ENCODE measurements at places on chromosomes 7 and 10.

- DNase-seq, result no peak
These were observed 3.7 kb upstream of the COL13A1 start for GRCh38 chr10:69797959-69798358.

- DNase-seq, result no peak
These were observed 39.3 kb downstream of the CYP26A1 start for GRCh38 chr10:93113042-93113441.

GRCh38 chr7:45098983-45099839, 10.4 kb upstream of the NACAD start:
- DNase-seq, result no peak

- peak; percentile 72 for DNase-seq
These were observed at the start of gene UBE3C for GRCh38 chr7:157138424-157139110. Gene UBE3C, plus strand, starts transcription at chr7:157138926. Its CDS starts 347 bp downstream, at chr7:157139273.

- no peak for DNase-seq
These were observed 6.1 kb upstream of the TNS3 start for GRCh38 chr7:47587976-47588375.

DNA sequence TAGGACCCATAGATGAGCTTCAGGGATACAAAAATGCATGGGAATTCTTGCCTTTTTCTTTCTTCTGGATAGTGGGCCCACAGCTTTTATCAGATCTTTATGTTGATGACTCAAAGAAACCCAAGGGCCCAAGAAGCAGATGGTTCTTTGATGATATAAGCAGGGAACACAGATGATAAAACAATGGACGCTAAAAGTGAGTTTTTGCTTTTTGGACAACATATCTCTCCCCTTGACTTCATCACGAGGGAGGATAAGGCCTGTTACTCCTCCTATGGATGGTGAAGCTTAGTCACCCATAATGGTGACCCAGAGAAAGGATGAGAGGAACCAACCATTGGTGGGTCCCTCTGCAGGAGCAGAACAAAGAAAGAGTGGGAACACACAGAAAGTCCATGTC, 6.5 kb upstream of the OGA start:
- DNase-seq, result no peak
